IPS DF 19.7 (cell line): ENCODE measurements at places on chromosomes 1 and 21.

GRCh38 chr21:31624961-31625491 lies 34.5 kb upstream of the SOD1 start:
- no peak for DNase-seq

- DNase-seq = peak; percentile 35
These were observed 64.2 kb downstream of the GPR137B start for GRCh38 chr1:236206548-236206947.

DNA sequence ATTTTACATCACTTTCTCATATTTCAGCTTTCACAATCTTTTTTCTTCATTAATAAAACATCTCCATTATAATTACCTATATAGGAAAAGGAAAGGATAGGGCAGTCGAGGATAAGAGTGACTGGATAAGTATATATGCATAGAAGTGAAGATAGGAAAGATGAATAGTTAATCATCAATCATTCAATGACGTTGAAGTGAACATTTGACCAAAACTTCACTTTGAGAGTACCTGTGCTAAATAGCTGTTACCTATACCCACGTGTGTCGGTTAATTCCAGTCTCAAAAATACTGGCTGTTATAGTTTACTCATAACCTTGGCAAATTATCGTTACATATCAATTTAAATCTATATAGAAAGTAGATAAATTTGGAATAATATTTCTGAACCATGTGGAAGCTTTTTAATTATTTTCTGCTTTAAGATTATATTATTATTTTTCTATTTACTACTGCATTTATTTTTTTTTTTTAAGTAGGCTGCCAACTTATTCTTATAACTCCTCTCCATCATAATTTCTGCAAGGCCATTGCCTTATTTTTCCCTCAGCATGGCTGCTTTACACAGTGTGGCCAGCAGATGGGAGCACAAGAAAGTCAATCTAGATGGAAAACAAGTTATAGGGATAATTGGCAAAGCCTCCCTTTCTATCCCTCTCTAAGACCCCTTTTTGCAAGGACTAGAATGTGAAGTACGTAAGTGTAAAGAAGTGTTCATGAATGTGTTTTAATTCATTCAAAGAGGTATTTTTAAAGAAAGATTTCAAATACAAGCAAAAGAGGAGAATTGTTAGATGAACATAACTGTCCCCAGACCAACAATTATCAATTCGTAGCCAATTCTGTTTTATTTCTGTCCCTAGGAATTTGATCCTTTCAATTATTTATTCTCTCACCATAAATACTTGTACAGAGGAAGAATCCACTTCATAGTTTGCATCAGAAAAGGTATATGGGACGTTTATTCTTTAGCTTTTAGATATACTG lies 290.4 kb downstream of the KCNT2 start:
- DNase-seq = no peak

DNA sequence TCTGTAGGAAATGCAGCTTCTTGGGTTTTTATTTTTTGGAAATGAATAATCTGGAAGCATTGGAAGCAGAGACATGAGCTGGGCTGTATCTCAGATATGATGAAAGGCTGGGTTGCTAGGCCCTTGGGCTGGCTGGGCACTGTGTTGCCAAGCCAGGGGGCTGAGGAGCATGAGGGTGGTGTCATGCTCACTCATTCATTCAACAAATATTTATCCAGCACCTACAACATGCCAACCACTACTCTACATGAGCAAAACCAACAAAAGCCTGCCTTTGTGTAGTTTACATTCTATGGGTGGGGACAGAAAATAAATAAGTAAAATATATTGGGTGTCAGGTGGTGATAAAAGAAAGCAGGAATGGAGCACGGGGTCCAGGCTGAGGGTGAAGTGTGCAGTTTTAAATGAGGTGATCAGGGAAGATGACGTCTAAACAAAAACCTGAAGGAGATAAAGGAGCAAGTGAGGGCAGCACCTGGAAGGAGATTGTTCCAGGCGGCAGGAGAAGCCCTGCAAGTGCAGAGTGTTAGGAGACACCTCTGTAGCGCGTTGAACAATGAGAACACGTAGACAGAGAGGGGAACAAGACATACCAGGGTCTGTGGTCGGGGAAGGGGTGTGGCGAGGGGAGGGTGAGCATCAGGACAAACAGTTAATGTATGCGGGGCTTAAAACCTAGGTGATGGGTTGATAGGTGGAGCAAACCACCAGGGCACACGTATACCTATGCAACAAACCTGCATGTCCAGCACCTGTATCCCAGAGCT lies 10.9 kb downstream of the TAGLN2 start:
- no peak for DNase-seq

DNA sequence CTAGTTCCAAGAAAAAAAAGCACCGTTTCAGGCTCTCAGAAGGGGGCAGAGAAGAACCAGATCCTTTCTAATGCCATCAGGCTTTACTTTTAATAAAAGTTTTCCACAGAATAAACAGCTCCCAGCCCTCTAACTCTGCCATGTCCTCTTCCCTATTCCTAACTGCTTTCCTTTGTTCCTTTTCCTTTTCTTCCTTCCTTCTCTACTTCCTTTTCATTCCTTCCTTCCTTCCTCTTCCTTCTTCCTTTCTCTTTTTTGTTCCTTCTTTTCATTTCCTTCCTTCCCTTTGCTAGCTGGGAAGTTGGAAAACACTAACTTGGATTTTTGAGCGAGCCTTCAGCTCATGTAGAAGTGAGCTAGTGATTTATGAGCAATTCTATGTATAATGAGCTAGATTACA lies 46.2 kb downstream of the KDM5B start:
- DNase-seq = no peak

DNA sequence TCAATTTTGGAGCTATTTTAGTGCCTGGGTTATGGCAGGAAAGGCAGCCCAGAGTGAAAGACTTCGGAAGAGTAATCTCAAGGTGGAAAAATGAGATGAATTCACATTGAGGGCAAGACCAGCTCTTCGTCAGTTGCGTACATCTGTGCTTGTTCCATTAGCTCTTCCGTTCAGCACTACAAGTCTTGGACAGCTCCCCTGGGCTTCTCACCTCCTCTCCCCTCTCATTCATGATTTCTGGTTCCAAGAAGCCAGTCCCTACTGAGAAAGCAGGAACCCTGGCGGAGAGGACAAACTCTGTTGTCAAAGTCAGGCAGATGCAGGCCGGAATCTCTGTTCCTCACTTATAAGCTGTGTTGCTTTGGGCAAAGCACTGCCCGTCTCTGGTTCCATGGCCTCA lies 76.5 kb downstream of the ACTL8 start:
- DNase-seq = peak; percentile 40

DNA sequence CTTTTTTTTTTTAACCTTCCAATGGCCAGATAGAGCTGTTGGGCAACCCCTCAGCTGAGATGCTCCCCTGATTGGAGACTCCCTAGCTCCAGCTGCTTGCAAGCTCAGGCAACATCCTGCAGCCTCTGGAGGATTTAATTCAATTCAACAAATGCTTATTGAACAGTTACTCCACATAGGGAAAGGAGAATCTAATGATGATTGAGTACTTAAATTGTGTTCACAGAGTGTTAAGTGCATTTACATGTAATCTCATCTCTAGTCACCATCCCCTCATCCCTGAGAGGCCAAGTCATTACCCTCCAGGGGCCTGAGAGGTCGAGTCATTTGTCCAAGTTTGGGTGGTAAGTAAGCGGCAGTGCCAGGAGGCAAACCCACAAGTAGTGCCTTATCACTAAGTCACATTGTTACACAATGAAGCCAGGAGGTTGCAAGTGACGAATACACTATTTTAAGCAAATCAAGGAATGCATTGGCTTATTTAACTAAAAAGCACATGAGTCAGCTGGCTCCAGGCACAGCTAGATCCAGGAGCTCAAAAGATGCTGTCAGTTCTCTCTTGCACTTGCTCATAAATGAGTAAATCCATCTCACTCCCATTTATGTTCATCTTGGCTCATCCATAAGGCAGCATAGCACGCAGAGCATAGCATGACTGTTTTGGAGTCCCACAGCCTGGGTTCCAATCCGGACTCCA lies 64.3 kb downstream of the OPTC start:
- DNase-seq = no peak

- no peak for DNase-seq
These were observed 49.0 kb downstream of the SCCPDH start for GRCh38 chr1:246773213-246773641.

- no peak for DNase-seq
These were observed 755 bp downstream of the SCMH1 start for GRCh38 chr1:41241354-41241748.

GRCh38 chr1:20982316-20982715 lies 194.4 kb downstream of the EIF4G3 start:
- DNase-seq = no peak

- DNase-seq = no peak
These were observed 39.1 kb downstream of the KANK4 start for GRCh38 chr1:62280150-62280549.

DNA sequence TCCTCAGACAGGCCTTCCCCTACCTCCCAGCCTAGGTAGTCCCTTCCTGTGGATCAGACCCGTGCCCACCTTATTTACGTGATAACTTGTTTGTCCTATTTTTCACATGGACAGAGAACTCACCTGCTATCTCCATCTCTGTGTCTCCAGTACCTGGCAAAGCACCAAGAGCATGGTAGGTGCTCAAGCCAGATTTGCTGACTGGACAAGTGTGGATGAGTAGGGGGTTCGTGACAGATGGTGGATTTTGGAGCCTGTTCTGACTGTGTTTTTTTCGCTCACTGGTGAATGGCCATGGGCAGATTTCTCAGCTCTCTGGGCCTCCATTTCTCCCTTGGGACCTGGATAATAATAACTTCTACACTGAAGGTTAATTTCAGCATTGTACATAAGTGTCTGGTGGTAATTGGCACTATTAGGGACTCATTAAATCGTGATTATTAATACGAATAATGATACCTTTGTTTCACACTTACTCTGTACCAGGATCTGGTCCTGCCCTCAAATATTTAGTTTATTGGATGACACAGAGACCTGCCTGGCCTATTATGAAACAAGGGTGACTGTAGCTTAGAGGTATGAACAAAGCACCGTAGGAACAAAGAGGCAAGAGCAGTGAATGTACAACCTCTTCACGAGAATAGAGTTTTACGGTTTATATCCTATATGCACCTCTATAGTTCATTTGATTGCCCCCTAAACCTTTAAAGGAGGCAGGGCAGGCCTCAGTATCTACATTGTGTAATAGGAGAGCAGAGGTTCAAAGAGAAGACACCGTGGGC lies 24.5 kb upstream of the SLC26A9 start:
- no peak for DNase-seq

DNA sequence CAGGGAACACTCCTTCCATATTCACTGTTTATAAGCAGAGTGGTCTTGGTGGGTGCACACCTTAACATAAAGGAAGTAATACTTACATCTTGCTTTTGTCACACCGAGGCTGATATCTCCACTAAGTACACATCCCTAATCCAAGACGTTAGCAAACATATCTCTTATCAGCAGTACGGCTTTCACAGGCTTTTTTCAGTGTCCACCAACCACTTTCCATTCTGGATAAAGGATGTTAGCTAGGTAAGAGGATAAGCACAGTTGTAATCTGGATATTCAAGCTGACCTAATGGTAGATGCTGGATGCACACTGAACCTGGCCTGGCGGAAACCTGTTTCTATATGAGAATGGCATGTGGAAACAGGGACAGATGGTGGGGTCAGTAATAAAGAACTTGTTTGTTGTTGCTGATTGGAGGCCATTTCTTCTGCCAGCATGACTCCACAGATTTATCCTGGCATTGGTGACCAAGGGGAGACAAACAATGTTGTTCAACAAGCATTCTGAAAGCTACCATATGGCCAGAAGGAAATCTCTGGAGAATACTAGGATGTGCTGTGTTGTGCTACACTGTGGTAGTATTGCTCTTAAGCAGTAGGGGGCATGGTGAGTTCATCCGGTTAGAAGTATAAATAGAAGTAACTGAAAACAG lies 416.4 kb downstream of the PTBP2 start:
- DNase-seq = peak; percentile 12

GRCh38 chr1:181658581-181658980 lies 175.3 kb downstream of the CACNA1E start:
- DNase-seq = no peak

GRCh38 chr1:205012391-205013140 lies 30.4 kb upstream of the CNTN2 start:
- no peak for DNase-seq

- DNase-seq = peak; percentile 5
These were observed 115.4 kb upstream of the EDN2 start for GRCh38 chr1:41599912-41600311.

DNA sequence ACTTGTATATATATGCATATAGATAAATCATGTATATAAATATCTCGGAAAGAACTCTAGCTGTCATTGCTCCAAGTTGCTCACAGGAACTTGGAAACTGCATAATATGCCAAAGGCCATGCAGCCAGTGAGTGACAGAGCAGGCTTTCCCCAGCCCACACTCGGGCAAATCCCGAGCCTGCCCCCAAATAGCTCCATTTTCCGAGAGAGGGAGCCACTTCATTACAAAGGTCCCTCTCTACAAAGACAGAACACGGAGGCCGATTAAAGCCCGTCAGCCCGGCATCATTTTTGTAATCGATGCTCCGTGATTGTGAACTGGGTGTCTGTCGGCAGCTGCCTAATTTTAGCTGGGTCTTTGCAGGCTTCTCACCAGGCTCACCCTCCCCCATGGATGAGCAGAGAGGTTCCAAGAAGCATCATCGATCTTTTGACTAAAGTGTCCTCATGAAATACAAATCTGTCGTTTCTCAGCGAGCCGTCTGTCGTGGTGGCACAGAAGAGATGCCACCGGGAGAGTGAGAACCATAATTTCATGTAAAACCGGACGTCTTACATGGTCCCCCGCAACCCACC lies 663.9 kb downstream of the PTPRU start:
- DNase-seq = no peak

DNA sequence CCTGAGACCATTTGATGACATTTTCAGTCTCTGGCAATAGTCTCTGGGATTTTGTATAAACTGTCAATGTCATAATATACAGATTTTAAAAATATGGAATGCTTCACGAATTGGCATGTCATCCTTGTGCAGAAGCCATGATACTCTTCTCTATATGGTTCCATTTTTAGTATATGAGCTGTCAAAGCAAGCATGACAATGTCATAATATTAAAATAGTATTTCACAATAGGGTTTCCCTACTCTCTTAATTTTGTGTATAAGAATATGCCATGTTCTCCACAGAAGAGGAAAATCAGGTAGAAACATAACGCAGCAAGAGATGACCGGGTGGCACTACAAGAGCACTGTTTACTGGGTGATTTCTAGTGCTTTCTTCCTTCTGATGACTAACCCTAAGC lies 8.3 kb upstream of the DIPK1A start:
- no peak for DNase-seq

DNA sequence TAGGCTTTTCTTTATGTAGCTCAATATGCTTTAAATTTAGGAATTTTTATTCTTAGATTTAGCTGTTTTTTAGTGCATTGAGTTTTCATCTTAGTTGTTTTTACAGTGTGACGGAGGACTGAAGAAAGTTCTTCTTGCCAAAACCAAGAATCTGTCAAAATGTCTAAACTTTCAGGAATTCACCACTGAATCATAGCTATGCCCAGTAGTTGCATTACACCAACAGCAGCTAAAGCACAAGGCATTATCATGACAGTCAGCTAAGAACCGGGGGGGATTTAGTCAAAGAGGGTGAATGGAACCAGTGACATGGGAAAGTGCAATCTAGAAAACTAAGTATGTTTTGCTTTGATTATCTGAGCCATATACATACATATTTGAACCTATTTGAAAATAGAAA lies 6.5 kb upstream of the C1orf146 start:
- DNase-seq = no peak

- peak; percentile 20 for DNase-seq
These were observed 1.1 kb upstream of the CACYBP start for GRCh38 chr1:174998569-174999215.

GRCh38 chr1:76881762-76882161 lies 14.5 kb downstream of the ST6GALNAC5 start:
- DNase-seq = no peak
